ENCODE measurements at places on chromosomes 1 and 21.
A peak's percentile ranks its signal among the peaks of the same experiment; 100 is the strongest.

DNA sequence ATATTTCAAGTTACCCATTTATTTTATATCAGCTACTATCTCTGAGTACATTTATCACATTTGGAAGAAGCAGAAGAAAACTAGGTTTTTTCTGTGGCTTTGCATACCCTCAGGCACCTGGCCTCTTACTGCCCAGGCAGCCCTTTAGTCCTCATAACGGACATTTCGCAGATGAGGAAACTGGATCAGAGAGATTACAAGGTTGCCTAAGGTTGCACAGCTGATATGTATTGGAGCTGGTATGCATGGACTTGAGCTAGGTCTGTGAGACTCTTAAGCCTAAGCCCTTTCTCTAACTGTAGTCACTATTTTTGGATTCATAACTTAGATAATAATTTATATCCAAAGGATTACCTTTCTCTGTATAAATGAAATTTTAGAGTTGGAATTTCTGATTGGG lies 4.0 kb downstream of the CNIH3 start:
- no peak for DNase-seq

DNA sequence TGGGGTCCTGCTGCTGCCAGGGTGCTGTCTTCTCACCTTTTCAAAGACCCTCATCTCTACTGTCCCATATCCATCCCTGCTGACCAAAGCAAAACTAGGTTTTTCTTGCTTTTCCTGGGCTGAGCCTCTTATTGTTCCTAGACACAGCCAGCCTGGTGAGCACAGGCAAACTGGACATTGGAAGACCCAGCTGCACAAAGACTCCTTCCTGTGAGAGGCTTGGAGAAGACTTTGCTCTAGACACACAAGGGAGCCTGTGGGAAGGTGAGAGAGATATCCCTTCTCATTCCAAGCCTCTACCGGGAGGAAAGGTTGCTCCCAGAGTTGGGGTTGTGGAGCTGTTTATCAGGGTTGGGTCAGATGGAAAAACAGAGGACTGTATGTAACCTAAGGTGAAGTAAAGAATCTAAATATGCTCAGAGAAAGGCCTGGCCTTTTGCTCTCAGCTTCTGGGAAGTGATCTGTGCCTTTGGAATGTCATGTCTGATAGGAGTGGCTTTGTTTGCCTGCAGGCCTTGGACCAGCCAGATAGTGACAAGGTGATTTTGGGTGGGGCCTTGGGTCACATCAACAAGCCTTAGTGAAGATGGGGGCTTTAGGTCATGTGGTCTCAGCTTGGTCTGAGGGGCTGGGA lies 87.6 kb upstream of the RUNX1 start:
- DNase-seq: peak; percentile 48

GRCh38 chr1:192592981-192593708 lies 17.6 kb downstream of the RGS1 start:
- peak; percentile 40 for DNase-seq

GRCh38 chr1:101191049-101191448 lies 45.8 kb upstream of the S1PR1 start:
- DNase-seq: no peak

DNA sequence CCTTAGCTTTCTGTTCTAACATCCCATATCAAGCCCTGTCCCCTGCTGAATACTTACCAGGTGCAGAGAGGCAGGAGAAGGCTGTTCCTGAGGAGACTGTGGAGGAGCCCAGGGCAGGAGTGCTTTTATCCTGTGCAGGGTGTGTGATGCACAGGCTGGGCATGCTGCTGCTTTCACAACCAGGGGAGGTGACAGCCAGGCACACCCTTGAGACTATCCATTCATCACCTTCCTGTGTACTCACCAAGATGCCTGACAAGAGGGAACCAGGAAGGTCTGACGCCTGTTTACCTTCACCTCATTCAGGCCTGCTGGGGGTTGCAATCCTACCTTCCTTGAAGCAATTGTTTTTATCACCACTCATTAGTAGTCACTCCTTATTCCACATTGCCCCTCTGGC lies at the start of gene LCE3E:
Gene LCE3E, minus strand, starts transcription at position 100 of the 400 bp plus-strand sequence. CDS start 572 bp downstream, outside the sequence.
- DNase-seq: no peak

DNA sequence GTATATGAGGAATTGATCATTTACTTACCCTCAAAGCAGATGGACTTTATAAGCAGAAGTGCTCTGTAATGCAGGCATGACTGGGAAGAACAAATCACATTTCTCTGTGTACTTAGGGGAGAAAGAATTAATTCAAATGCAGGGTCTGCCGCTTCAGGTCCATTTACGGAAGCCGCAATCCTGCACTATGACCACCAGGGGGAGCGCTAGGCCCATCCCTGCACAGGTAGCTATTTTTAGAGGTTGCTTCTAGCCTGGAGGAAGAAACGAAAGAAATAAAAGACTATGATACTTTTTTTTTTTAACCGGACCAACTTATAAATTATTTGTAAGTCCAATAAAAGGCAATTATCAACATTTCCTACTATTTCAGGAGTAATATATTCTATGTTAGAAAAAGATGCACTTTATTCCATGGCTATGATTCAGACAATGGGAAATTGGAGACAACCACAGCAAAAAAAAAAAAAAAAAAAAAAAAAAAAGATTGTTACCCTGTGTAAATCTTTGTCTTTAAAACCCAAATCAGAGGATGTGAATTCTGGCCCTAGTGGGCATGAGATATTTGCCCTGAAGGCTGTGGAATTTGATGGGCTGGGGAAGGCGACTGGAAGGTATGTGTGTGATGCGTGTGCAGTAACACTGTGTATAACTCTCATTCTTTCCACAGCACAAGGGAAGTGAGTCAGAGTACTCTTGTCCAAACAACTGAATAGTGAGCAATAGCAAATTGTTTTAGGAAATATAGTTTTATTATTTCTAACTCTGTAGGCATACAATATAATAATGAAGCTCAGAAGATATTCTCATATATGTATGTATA lies 12.9 kb upstream of the FYB2 start:
- peak; percentile 96 for DNase-seq

DNA sequence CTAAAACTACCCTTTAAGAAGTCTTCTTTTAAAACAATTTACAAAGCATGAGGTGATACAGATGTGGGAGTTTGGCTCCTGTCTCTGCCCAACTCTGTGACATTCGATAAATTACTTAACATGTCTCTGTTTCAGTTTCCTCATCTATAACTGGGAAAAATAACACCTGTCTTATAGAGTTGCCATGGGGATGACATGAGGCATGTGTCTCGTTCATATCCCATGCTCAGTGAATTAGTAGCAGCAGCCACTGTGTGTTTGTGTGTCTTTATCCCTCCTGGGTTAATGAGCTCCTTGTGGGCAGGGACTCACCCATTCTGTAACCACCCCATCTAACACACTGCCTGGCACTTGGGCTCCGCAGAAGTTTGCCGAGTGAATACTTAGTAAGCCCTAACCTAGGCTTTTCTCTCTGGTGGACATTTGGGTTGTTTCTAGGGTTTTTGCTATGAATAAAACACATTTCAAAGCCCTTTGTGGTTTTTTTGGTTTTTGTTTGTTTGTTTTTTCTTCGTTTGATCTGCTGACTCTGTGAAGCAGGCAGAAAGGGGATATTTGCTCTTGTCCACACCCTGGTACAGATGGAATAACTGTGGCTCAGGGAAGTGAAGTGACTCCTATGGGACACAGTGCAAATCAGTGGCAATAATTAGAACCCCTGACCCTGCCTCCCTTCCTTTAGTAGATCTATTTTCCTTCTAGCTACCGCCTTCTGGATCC lies 797 bp upstream of the KCNJ9 start:
- DNase-seq: no peak

DNA sequence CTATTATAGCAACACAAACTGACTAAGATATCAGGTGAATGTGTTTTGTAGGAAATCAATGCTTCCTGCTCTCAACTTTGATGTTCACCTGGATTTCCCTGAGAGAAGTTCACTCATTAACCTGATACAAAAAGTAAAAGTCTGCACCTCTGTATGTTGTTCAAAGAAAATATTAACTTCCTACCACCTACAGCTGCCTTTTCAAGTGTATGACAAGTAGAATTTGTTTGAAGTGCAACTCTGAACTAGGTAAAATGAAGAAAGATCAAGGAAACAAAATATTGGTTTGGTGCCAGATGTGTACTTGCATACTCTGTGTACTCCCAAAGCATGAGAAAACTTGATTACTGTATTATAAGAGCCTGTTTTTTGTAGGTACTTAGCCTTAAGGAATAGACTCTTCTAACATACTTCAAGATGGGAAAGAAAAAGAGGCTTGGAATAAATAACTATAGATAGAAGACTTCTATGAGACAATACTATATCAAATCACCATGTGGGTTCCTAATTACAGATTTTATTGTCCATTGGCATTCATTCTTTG lies 193.4 kb downstream of the APP start:
- DNase-seq: no peak

- no peak for DNase-seq
Measured at GRCh38 chr1:31596737-31597097, 20.4 kb downstream of the TINAGL1 start.

DNA sequence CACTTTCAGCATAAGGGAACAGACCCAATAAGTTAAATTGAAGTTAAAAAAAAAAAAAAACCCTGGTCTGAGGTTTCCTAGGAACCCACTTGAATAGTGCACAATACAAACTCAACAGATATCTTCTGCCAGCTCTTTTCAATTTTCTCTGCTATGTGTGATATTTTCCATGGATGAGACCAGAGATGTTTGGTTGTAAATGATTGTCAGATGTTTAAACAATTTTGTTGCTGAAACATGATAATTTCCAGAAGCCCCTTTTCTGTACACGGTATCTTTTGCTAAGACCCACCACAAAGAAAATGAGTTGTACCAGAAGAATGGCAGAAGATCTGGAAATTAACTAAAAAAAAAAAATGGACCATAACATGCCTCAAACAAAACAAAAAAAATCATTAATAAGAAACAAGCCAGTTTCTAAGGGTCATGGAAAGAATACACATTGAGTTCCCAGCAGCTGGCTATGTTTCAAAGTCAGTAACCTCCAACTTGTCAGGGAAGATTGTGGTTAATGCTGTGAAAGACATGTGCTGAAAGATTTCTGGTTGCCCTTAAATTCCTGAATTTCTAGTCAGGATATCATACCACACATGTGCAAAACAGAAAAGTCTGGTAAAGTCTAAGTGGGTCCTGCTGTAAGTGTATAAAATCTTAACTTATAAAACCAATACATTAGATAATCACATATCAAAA lies 35.6 kb upstream of the MGST3 start:
- DNase-seq: peak; percentile 11

- DNase-seq: no peak
Measured at GRCh38 chr1:25871086-25871703, 4.3 kb downstream of the PAQR7 start.

All from cardiac fibroblast (primary cell).